Temporal lobe (tissue), 4 donors: ENCODE measurements at places on chromosomes 3 and 15. TPM values are rescaled to one million over a fixed set of nuclear protein-coding genes. Genes with fewer than 3 reads are reported as not detected.

The CCDC12 gene
- 14.3 TPM for total RNA-seq

The ADAMTS9 gene
- 20.7 TPM for total RNA-seq

The KCNMB2 gene
- total RNA-seq: 9.8 TPM

The NANOGP8 gene
- 0.25 TPM for total RNA-seq

The TNFSF10 gene
- total RNA-seq: 2.7 TPM
